ENCODE measurements at places on chromosomes 6 and 20. TPM values are rescaled to one million over a fixed set of nuclear protein-coding genes. Genes with fewer than 3 reads are reported as not detected.

RIMS4 gene
- total RNA-seq: not detected

SYNGAP1 gene
- 5.4 TPM for total RNA-seq

ANKRD66 gene
- total RNA-seq: not detected

SLPI gene
- 14.5 TPM for total RNA-seq

DNA sequence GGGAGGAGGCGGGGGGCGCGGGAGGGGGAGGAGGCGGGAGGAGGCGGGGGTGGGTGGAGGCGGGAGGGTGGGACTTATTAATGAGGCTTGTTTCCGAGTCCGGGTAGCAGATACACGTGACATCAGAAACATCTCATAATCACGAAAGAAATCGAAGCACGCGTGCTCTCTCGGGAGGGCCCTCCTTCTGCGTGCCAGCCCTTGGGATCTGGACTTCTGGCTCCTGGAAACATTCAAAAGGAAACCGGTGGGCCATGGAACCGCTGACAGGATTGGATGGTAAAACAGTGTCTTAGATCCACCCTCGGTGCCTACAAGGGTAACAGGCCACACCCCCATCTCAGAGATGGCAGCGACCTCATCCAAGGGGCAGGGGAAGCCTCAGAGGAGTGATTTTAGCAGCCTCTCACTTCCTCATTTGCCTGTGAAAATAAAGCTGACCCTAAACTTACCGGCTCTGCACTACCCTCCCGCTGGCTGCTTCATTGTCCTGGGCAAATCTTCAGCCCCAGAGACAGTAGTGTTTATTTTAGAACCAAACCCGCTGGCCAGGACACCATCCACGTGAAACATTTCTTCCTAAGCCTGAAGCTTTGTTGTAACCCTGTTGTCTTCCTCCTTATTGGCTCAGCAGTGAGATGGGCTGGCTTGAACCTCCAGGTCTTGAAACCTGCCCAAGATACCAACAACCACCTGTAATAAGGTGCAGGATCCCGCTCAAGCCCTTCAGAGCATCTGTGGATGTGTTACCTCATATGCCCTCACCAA, 97.5 kb downstream of the PSMG4 start:
- peak; percentile 82 for DNase-seq

GRCh38 chr6:133505681-133506080, 264.5 kb downstream of the EYA4 start:
- DNase-seq: no peak

DNA sequence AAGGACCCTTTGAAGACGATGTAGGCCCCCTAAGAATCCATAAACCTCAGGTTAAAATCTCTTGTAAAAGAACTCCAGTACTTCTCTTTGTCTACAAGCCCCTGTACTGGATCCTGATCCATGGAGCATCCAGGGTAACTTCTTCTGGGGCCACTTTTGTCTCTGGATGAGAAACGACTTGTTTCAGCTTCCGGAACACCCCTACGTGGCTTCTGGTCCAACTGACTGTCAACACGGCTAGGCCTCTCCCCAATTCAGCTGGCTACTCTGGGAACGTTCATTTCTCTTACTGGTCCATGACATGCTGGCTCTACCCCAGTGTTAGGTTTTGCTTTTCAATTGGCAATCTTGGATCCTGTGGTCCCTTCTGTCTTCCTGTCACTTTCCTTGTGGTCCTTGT, 198.0 kb downstream of the BACH2 start:
- no peak for DNase-seq

DNA sequence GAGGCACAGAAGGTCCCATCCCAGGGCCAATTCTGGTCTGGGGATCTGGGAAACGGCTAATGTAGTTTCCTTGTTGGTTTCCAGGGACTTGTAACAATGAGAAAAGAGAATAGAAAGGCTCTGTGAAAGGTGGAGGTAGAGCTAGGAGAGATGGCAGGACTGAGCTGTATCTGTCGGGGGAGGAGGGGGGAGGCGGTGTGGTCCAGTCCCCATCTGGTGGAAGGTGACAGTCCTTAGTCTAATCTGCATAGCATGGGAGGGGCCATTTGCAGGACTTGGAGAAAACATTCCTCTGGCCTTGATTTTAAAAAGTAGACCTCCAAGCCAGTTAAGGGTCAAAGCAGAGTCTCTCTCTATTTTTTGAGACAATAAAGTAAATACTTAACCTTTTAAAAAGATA, 137.1 kb downstream of the DNAH8 start:
- DNase-seq: no peak

DNA sequence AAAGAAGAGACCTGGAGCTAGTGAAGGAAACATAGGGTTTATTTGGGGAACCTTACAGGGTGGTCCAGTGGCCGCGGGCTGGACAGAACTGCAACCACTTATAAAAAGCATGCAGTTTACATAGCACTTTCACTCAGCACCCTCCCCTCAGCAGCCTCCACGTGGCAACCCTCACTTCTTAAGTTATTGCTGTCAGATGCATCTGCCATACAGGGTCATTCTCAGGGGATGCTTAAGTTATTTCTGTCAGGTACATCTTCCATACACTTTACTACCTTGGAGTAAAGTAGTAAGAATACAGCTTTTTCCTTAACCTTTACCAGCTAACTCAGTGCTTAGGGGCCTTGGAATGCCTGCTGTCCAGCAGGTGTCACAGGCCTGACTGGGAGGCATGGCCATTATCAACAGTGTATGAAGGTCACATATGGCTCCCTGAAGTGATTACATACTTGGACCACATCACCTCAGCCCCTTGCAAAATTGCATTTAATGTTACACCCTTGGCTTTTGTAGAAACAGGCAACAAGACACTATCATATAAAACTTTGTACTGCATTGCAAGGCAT, 2.0 kb upstream of the NOL7 start:
- peak; percentile 8 for DNase-seq

- no peak for DNase-seq
Measured at GRCh38 chr6:72857791-72858585, 236.1 kb downstream of the KCNQ5 start.
